ENCODE measurements at places on chromosomes 2 and 18. TPM values are rescaled to one million over a fixed set of nuclear protein-coding genes. Genes with fewer than 3 reads are reported as not detected.

Gene TUBA4B
- not detected for total RNA-seq

Gene SLC19A3
- total RNA-seq = 2.3 TPM

Gene WDR7
- 27.3 TPM for total RNA-seq

Gene ITPRIPL1
- 0.69 TPM for total RNA-seq

Gene BMP10
- total RNA-seq = 0.65 TPM

Gene C1GALT1C1L
- 1.4 TPM for total RNA-seq

Gene ANO7
- total RNA-seq = 0.32 TPM

Gene NAT8
- total RNA-seq = not detected

Gene KCNG2
- total RNA-seq = 0.56 TPM

Gene PPP4R1
- 108 TPM for total RNA-seq

Gene FAM124B
- total RNA-seq = 2.1 TPM

Gene NCKAP1
- total RNA-seq = 187 TPM

Gene MYL12B
- 267 TPM for total RNA-seq

Gene RAMP1
- total RNA-seq = 114 TPM

Gene PSMD1
- 76.9 TPM for total RNA-seq

Gene MAP3K19
- total RNA-seq = not detected

Gene PCARE
- not detected for total RNA-seq

Gene LYPD6B
- total RNA-seq = not detected

Gene ADD2
- 3.0 TPM for total RNA-seq

Gene RAX
- total RNA-seq = not detected

Gene RAPGEF4
- total RNA-seq = 6.2 TPM

Gene HTRA2
- 22.4 TPM for total RNA-seq

Gene NPPC
- total RNA-seq = 0.93 TPM

Gene SERPINB3
- not detected for total RNA-seq

Gene GALNT5
- total RNA-seq = 0.19 TPM

Gene SLC4A5
- total RNA-seq = 3.9 TPM
